ENCODE measurements at places on chromosomes 2 and 18. TPM values are rescaled to one million over a fixed set of nuclear protein-coding genes. Genes with fewer than 3 reads are reported as not detected.

Gene DHRS9
- total RNA-seq = not detected

DNA sequence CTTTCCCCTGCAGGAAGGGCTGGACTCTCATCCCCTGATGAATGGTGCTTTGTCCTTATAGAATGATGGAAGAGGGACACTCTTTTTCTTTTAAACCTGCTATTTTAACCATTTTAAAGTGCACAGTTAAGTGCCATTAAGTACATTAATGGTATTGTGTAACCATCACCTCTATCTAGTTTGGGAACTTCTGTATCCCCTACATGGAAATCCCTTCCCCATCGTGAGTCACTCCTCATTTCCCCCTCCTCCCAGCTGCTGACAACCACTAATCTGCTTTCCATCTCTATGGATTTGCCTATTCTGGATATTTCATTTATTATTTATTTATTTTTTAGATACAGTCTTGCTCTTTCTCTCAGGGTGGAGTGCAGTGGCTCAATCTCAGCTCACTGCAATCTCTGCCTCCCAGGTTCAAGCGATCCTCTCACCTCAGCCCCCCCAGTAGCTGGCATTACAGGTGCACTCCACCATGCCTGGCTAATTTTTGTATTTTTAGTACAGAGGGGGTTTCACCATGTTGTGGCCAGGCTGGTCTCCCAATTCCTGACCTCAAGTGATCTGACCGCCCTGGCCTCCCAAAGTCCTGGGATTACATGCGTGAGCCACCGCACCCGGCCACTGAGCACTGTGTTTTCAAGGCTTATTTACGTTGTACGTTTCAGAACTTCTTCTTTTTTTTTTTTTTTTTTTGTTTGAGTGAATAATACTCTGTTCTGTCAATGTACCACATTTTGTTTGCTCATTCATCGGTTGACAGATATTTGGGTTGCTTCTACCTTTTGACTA lies 15.8 kb downstream of the DGKD start:
- DNase-seq = no peak
- H3K4me3 ChIP-seq = no peak overlapping the region
- no peak overlapping the region for H3K27ac ChIP-seq

- H3K27me3 ChIP-seq = peaks cover 23% of the 10 kb centered on the region
- DNase-seq = no peak
- H3K36me3 ChIP-seq = no peaks in the 10 kb centered on the region
- H3K27ac ChIP-seq = no peak overlapping the region
- peaks cover 34% of the 10 kb centered on the region for H3K4me1 ChIP-seq
Observed at GRCh38 chr2:73979021-73979420, 5.7 kb upstream of the TET3 start.

GRCh38 chr2:136206613-136207012 lies 88.7 kb upstream of the CXCR4 start:
- H3K4me3 ChIP-seq = no peak overlapping the region
- no peaks in the 10 kb centered on the region for H3K36me3 ChIP-seq
- H3K27me3 ChIP-seq = no peaks in the 10 kb centered on the region
- H3K27ac ChIP-seq = no peak overlapping the region

DNA sequence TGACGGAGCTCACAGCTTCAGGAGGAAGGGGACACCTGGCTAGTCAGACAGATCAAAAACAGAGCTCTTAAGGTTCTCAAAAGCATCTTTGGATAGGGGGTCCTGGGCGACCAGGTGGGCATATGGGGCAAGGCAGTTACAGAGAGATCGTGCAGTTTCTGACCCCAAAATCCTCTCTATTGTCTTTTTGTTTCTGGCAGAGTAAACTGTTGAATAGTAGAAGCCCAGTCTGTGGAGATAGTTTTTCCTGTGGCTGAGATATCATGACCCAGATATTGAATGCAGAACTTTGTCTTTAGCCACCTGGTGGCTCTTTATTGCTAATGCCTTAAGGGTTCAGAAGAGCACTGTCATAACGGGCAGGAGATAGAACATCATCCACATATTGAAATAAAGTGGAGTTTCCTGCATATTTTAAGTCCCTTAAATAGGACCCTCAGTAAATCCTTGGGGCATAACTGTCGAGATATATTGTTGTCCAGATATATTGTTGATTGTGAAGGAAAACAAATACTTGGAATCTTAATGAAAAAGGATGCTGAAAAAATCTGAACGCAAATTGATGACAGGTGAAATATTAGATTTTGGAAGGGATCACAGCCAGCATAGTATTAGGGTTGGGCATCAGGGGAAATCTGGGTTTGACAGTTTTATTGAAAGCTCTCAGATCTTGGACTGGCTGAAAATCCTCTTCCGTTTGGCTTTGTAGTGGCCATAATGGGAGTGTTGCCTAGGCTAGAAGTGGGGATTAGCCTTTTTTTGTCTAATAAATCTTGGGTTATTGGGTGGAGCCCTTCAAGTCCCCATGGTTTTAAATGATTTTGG lies 14.1 kb upstream of the ZDBF2 start:
- no peaks in the 10 kb centered on the region for H3K36me3 ChIP-seq
- no peak overlapping the region for H3K27ac ChIP-seq
- no peak for DNase-seq
- peaks cover 9% of the 10 kb centered on the region for H3K4me1 ChIP-seq

DNA sequence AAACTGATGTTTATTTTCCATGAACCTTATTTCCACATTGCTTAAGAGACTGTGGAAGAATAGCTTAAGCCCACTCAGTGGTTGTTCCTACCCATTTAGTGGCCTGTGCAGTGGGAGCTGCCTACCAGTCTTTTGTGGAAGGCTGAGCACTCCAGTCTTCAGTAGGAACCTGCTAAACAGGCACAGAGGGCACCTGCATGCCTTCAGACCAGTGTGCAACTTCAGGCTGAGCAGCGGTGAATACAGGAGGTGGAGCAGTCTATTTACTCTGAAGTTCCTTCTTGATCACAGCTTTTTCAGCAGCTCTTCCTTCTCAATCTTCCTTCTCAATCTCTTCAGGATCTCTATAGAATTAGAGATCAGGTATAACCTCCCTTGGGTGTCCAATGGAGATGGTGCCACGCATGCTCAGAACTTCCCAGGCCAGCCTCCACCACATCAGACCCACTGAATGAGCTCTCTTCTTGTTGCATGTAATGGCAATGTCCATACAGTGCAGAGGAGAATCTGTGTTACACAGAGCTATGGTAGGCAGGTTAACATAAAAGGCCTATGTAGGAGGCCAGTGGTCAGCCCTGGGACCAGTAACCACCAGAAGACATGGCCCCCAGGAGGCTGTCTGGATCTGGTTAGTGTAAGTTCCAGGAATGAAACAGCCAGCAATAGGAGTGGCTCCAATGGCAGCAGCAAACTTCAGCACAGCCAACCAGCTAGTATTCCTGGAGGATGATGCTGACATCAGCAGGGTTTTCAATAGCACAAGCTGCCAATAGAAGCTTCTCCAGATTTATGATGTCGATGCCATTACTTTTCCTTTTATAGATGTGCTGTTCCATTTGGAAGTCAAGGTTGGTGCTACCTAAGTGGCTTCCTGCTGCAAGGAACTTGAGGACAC lies 47.9 kb upstream of the MAT2A start:
- no peaks in the 10 kb centered on the region for H3K36me3 ChIP-seq
- H3K4me3 ChIP-seq = no peak overlapping the region
- H3K27ac ChIP-seq = no peak overlapping the region
- H3K4me1 ChIP-seq = no peaks in the 10 kb centered on the region

GRCh38 chr2:210626849-210627248 lies 70.5 kb downstream of the CPS1 start:
- H3K36me3 ChIP-seq = no peaks in the 10 kb centered on the region
- H3K27ac ChIP-seq = peak overlapping the region; percentile 50
- no peak overlapping the region for H3K4me3 ChIP-seq
- peaks cover 14% of the 10 kb centered on the region for H3K4me1 ChIP-seq
- no peaks in the 10 kb centered on the region for H3K27me3 ChIP-seq
- no peak for DNase-seq

DNA sequence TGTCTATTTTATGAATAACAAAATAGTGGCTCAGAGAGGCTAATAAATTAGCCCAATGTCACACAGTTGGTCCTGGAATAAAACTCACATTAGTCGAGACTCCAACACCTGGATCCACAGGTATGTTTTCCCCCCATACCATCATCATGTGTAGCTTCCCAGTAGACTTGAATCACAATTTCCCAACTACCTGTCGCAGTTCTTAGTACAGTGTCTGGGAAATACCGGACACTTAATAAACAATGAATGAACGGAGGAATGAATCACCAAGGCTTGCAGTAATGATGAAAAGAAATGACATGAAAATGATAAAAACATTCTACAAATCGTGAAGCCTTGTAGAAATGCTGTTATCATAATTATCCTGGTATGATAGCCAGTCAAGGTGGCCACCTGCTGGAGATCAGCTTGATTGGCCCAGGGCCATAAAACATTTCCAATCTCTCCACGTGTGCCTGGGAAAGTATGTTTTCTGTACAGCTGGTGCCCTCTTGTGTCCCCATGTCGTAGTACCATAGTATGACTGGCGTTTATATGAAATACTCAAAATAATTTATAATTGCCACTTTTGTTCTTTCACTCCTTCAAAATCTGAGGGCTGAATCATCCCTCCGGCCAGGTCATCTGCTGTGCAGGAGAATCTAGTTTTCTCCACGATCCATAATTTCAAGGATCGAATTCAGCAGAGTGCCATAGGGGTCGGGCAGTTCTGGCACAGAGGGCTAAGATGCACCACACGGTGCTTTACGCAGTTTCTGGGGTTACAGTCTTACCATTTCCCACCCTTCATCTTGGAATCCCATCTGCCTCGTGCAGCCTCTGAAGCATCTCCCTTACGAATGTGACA lies 95.4 kb downstream of the LAMA1 start:
- peak overlapping the region; percentile 59 for H3K27ac ChIP-seq
- peaks cover 6% of the 10 kb centered on the region for H3K4me1 ChIP-seq
- no peaks in the 10 kb centered on the region for H3K36me3 ChIP-seq
- no peak for DNase-seq
- H3K4me3 ChIP-seq = no peak overlapping the region

DNA sequence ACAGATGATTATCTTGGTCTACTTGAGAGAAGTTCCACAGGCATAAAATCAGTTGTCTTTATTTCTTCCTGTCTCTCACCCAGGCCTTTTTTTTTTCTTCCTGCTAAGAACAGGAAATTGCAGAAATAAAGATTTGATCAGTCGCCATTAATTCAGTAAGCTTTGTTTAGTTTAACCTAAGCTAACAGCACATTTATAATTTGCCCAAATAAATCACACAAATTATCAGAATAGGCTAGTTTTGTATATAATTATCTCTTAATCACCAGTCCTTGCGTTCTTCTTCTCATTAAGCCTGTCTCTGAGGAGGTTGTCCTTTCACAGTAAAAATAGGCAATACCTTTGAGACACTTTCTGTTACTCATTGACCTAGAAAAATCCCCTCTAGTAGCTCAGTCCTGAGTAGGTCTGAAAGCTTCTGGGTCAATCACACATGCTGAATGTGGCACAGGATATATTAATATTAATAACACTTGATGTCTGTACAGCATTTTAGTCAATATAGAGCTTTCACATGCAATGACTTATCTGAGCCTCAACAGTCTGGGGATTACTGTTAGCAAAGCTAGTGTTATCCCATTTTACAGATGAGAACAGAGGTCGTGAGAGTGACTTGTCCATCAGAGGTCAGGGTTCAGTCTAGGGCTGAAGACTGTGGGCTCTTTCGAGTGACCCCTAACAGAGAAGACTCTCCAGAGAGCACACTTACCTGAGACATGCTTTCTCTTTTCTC lies 11.2 kb upstream of the STK17B start:
- no peaks in the 10 kb centered on the region for H3K27me3 ChIP-seq
- H3K27ac ChIP-seq = no peak overlapping the region
- H3K4me3 ChIP-seq = no peak overlapping the region
- H3K4me1 ChIP-seq = peaks cover 5% of the 10 kb centered on the region

Gene CCDC68
- not detected for total RNA-seq

Gene TRIM54
- total RNA-seq = not detected

- H3K36me3 ChIP-seq = no peaks in the 10 kb centered on the region
- peaks cover 25% of the 10 kb centered on the region for H3K4me1 ChIP-seq
- H3K27ac ChIP-seq = no peak overlapping the region
- no peak overlapping the region for H3K4me3 ChIP-seq
- DNase-seq = no peak
Observed at GRCh38 chr2:181077128-181077709, 96.8 kb downstream of the UBE2E3 start.

Gene MSH6
- 80.6 TPM for total RNA-seq

Gene PRKAG3
- not detected for total RNA-seq

Gene DPP4
- 0.42 TPM for total RNA-seq

DNA sequence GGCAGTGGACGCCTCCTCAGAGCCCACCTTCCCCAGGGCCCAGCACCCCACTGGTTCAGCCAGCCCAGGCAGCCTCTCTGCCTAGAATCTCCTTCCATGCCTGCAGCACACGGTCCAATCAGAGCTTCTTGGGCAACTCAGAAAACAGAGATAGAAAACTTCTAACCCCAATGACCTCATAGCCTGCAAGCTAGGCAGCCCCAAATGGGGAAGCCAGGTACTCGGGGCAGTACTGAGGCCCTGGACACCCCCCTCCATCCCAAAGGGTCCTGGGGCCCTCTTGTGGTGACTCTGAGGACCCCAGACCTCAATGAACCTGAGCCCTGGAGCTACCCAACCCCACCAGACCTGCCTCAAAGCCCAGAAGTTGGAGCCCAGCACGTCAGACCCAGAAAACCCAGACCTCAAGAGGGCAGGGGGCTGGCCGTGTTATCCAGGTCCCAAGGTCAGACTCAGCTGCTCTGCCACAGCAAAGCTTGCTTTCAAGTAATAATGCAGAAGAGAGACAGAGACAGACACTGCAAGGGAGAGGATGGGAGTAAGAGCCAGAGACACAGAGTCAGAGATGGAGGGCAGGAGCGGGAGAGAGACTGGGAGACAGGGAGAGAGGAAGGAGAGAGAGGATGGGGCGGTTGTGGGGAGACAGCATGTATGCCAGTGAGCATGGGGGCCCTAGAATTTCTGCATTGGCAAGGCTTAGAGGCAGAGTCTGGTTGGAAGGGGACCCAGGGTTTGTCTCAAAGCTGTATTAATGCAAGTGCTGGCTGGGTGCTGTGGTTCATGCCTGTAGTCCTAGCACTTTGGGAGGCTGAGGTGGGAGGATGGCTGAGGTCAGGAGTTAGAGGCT lies 28.2 kb downstream of the SERTAD2 start:
- no peak for DNase-seq
- H3K4me3 ChIP-seq = no peak overlapping the region
- H3K27me3 ChIP-seq = no peaks in the 10 kb centered on the region
- no peak overlapping the region for H3K27ac ChIP-seq
- H3K4me1 ChIP-seq = peaks cover 13% of the 10 kb centered on the region
- peaks cover 3% of the 10 kb centered on the region for H3K36me3 ChIP-seq

DNA sequence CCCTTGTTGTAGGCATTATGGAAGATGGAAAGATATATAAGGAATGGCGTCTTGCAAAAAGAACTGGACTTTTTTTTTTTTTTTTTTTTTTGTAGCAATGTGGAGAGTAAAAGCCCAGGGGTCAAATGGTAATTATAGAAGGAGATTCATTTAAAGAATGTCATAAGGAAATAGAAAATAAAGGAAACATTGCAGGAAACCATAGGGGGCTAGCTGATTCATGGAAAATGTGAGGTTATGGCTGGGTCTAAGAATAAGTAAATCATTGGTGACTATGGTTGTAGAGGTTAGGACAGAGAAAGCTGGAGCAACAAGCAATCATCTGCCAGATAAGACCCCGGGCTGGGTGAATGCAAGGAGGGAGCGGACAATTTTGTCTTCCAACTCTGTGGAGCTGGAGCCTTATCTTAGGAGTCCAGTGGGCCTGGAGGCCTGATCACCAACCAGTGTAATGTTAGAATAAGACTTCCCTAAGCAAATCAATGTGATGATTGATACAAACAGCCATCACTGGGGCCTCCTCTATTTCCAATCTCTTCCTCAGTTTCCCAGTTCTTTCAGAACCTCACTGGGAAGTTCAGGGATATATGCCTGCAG lies 201.2 kb upstream of the TNP1 start:
- no peaks in the 10 kb centered on the region for H3K36me3 ChIP-seq
- H3K4me1 ChIP-seq = peaks cover 18% of the 10 kb centered on the region
- H3K27ac ChIP-seq = no peak overlapping the region
- H3K4me3 ChIP-seq = no peak overlapping the region

Data from chondrocyte (in vitro differentiated cells).